Kidney tubule cell (primary cell): ENCODE measurements at places on chromosomes 1 and 21.

DNA sequence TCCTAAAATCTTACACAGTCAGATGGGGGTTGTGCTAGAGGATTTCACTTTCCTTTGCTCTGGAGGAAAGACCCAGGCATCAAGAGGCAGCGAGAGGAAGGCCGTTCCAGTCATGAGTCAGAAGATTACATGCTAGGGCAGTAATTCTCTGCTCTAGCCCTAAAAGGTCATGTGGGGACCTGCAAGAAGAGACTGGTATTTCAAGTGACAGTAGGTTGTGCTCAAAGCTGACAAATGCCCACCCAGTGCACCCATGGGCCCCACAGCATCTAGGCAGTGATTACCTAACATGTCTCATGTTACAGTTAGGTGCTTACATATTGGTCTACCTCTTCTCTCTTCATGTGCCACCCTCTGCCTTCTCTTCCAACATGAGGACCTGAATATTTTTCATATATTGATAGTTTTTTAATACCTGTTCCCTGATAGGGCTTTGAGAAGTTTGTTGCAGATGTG lies 99.7 kb upstream of the BEND5 start:
- DNase-seq: peak; percentile 53

GRCh38 chr1:81558291-81559076 lies 242.2 kb upstream of the ADGRL2 start:
- no peak for DNase-seq

DNA sequence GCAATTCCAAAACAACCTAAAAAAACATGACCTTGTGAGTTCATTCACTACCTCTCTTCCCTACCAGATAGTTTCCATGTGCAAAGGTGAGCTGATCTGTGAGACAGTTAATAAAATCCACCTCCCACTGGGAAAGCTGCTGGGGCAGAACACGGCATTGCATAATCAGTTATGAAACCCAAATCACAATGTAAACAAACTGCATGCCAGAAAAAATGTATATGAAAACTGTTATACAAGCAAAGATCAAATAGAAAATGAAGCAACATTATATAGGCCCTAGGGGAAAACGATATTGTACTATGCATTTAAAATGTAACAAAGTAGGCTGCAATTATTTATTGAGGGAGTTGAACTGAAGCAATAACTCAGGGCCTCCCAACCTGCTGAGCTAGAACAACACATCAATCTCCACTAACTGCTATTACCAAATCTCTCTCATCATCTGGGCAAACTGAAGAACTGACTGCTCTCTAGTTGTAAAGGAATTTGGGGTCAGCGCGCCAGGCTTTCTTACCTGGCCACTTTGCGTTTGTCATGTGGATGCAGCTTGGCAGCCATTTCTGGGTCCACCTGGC lies 31.0 kb downstream of the TRIT1 start:
- DNase-seq: peak; percentile 9

DNA sequence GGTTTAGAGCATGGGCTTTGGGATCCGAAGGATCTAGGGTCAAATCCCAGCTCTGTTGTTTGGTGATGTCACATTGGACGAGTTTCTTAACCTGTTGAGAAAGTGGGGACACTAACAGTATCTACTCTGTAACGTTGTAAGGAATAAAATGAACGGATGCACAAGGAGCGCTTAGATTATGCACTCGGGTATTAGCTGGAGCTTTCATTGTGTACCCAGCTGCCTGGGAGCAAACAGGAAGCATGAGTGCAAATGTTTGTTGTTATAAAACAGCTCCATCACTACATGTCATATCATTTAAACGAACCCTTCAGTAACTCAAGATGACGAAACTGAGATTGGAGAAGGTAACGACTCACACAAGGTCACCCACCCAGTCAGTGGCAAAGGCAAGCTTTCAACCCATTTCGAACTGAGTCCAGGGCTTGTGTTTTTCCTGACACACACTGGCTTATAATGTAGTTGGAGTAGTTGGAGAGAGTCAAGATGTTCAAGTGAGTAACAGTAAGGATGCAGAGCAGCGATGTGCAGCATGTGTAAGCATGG lies 16.2 kb upstream of the SLC6A17 start:
- DNase-seq: no peak

GRCh38 chr1:4634156-4634792 lies 20.1 kb upstream of the AJAP1 start:
- no peak for DNase-seq

DNA sequence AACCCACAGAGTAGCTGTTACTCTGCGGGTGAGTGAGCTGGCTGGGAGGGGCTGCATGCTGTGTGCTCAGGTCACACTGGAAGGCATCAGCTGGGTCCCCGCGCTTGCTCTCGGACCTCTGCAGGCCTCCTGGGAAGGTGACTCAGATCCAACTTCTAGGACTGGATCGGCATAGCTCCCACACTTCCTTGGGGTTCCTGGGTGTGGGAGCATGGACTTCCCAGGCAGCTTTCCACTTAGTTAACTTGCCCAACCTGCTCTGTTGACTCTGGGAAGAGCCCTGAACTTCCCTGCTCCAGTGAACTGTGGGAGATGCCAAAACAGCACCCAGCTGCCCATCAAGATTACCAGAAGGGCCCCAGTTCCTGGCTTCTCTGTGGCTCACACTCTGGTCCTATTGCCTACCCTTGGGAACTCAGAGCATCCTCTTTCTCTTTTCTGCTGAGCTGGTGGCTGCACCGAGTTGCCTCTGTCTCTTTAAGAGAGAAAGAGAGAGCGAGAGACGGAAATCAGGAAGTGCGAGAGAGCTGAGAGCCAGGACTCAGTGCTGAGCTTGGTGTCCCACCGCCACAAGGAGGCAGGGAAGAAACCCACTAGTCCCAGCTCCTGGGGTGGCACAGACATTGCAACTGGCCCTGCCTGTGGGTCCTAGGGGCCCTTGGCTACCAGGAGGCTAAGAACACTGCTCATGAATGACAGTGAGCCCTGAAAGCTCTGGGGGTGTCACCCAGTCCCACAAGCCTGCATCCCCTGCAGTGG lies at the start of gene IKBKE:
Gene IKBKE (plus strand): TSS at position 544 of the 759 bp plus-strand sequence. CDS start 2,752 bp downstream, outside the sequence.
- peak; percentile 94 for DNase-seq

DNA sequence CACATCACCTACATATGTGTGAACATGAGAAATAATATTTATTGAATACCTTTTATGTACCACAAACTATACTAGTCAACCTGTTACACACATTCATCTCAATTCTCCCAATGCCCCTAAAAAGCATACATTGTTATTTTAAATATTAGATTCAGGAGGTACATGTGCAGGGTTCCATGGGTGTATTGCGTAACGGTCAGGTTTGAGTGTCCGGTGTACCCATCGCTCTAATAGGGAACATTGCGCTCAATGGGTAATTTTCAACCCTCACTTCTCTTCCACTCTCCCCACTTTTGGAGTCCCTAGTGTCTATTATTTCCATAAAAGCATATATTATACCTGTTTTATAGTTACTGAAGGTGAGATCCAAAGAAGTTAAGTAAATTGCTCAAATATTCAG lies 82.0 kb downstream of the IFI44 start:
- DNase-seq: no peak

DNA sequence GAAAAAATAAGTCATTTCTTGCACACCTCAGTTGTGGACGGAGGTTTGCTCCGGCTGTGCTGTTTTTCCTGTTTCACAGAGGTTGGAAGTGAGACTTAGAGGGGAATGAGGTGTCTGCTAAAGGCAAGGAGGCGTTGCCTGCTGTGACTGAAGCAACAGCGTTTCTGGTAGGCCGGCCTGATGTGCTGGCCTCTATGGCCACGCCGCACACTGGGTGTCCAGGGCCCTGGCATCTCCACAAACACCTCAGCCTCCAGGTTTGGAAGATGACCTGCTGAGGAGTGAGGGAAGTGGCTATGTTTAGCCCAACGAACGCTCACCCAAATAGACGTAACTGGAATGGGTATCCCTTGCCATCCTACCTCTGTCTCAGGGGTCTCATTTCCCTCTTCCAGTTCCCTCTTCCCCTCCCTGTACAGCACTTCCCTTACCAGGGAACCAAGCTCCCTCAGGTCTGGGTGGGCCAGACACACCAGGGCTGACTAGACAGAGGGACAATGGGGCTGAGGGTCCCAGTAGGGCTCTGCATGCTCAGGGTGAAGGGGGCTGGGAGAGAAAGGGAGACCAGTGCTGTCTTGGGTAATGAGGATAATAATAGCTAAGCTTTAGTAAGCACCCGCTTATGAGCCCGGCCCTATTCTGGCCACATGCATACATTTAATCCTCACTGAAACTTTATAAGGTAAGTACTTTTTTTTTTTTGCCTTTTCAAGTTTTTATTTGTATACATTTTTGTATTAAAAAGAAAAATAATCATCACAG lies 11.9 kb downstream of the CACNA1S start:
- DNase-seq: no peak

DNA sequence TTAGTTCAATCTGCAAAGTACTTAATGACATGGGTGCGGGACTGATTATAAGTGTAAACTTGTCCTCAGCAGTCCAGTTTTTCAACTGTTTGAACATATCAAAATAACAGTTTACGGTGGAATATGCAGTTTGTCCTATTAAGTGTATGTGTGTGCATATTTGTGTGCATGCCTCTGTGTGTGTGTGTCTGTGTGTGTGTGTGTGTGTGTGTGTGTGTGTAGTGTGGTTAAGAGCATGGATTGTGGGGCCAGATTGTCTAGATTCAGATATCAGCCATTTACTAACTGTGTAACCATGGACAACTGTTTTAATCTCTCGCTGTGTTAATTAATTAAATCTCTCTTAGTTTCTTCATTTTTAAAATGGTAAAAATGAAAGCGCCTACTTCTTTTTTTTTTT lies 39.0 kb downstream of the NEXN start:
- no peak for DNase-seq

DNA sequence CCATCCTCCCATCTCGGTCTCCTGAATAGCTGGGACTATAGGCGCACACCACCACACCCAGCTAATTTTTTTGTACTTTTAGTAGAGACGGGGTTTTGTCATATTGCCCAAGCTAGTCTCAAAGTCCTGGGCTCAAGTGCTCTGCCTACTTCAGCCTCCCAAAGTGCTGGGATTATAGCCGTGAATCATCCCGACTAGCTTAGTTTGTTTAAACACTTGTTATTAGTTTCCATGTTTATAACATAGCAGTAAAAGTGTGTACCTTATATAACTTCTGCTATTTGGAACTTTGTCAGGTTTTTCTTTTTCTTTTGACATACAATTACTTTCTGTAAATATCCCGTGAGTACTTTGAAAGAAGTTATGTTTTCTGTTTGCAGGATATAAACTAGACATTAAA lies 60.6 kb upstream of the C1orf21 start:
- no peak for DNase-seq

DNA sequence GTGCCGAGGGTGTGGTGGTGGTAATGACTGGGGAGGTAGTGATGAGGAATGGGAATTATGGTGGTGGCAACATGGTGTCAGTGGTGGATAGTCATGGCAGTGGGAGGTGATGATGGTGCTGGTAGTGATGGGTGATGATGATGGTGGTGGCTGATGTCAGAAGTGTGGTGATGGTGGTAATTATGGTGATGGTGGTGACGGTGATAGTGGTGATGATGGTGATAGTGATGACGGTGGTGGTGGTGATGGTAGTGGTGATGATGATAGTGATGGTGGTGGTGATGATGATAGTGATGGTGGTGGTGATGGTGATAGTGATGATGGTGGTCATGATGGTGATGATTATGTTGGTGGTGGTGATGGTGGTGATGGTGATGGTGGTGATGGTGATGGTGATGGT lies 162.8 kb downstream of the NPHP4 start:
- DNase-seq: no peak
